ENCODE measurements at places on chromosomes 4 and X.

DNA sequence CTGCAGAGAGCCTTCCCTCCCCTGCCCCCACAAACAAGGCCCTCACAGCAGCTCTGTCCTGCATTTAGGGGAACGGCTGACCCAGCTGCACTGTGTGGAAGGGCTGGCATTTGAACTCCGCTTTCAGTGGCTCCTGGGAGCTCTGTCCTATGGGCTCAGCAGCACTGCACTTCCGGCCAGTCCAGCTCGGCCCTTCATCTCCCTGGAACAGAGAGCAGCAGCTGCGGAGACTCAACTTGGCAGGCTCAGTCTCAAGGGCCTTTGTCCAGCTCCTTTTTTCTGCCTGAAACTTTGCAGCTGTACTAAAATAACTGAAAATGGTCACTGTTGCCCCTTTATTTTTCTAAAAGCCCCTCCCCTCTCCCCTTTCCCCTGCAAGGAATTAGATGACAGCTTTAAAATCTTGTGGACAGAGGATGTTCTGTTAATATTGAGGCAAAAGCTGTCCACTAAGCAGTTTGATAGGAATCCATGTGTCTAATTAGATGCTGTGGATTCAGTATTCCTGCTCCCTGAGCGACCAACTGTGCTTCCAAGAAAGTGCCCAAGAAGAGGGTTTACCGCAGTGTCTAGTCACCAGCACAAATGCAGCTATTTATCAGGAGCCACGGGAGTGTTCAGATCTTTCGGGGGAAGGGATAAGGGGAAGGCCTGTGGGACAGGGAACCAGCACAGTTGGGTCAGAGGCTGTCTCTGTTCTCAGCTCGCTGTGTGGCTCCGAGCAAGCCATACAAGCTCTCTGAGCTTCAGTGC lies 133.1 kb downstream of the AFAP1 start:
- DNase-seq: no peak

GRCh38 chrX:100913111-100913510 lies 15.6 kb downstream of the XKRX start:
- no peak for DNase-seq

DNA sequence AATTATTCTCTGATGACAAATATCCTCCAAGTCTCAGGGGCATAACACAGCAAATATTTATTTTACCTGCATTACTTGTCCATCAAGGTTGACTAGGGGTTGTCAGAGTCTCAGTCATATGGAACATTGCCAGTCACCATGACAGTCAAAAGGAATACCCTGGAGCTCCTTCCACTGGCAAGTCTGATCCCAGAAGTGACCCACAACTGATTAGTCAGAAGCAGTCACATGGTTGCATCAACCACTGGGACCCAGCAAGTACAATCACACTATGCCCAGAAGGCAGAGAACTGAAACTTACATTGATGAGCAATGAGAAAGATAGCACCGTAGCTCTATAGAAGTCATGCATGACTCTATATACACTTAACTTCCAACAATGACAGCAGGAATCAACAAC lies 41.9 kb upstream of the SOD3 start:
- DNase-seq: no peak

- no peak for DNase-seq
Measured at GRCh38 chrX:6002056-6002455, 226.6 kb downstream of the NLGN4X start.

DNA sequence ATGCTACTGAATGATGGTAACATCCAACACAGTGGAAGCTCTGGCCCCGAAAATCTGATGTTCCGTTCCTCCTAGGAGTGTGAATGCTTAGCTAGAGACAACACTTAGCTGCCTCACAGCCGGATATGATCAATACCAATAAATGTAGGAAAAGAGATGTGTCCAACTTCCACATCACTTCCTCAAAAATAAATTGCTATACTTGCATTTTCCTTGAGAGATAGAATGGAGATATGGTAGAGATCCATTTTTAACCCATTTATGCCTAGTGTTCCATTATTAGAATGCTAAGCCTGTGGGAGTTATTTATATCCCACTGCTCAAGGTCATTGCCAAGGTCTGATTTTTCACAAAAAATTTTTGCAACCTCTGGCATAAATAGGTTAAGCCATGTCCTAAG lies 5.5 kb upstream of the SLC9B1 start:
- no peak for DNase-seq

All from OCI-M1 (cell line).